ENCODE measurements at places on chromosomes 7 and 10. TPM values are rescaled to one million over a fixed set of nuclear protein-coding genes. Genes with fewer than 3 reads are reported as not detected.

GRCh38 chr10:103592186-103593021 is 98.9 kb downstream of the NEURL1 start:
- H3K4me3 ChIP-seq: no peak overlapping the region
- DNase-seq: peak; percentile 79
- H3K36me3 ChIP-seq: peaks cover 8% of the 10 kb centered on the region
- peaks cover 7% of the 10 kb centered on the region for H3K4me1 ChIP-seq

DNA sequence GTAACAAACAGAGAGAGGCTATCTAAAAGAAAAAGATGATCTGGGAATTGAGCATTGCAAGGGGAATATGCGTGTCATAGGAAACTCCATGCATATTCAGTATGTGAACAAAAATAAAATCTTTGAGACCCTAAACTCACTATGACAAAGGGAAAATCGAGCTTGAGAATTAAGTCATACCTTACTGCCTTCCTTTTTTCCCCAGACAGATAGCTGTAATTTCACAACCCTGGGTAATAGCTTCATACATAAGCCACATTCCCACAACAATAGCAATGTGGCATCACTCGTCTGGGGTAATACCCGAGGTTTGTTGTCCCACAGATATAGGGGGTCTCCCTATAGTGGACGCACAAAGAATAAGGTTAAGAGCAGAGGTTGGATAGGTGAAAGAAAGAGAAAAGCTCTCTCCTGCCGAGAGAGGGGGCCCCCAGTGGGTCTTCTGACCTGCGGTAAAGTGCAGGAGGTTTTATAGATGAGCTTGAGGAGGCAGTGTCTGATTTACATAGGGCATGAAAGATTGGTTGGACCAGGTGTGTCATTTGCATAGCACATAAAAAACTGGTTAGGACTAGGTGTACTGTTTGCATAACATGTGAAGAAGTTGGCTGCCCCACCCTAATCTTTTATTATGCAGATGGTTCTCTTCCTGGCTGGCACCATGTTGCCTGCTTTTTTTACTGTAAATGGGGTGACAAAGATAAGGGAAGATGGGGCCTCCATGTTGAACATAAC is 11.6 kb downstream of the CYP3A43 start:
- H3K27me3 ChIP-seq: no peaks in the 10 kb centered on the region
- no peaks in the 10 kb centered on the region for H3K36me3 ChIP-seq
- no peak overlapping the region for H3K27ac ChIP-seq
- no peak for DNase-seq

DNA sequence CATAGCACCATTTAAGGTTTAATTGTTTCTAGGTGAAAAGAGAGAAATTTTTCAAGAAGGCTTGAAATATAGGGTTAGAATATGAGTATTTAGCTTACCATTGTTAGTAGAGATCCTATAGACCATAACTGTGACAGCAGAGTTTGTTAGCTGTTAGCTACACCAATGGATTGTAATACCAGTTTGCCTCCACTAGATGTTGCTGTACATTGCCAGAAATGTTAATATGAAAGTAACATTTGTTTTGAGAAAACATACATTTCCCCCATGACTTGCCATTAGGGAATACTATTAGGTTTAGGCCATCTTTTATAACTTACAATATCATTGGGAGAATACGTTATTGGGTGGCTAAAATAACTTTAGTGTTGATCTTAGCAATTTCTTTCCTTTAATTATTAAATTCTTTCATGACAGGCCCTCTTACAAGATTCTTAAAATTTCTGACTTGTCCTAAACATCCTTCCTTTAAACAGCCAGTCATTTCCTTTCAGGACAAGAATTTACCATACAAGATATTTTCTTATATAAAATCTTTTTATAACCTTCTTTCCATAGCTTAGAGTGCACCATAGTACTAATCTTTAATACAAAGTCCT is 39.5 kb downstream of the ZNF117 start:
- H3K4me3 ChIP-seq: no peak overlapping the region
- no peak for DNase-seq
- peaks cover 8% of the 10 kb centered on the region for H3K27me3 ChIP-seq
- peaks cover 3% of the 10 kb centered on the region for H3K36me3 ChIP-seq
- H3K4me1 ChIP-seq: no peaks in the 10 kb centered on the region

EGR2 gene
- 0.37 TPM for total RNA-seq

DNA sequence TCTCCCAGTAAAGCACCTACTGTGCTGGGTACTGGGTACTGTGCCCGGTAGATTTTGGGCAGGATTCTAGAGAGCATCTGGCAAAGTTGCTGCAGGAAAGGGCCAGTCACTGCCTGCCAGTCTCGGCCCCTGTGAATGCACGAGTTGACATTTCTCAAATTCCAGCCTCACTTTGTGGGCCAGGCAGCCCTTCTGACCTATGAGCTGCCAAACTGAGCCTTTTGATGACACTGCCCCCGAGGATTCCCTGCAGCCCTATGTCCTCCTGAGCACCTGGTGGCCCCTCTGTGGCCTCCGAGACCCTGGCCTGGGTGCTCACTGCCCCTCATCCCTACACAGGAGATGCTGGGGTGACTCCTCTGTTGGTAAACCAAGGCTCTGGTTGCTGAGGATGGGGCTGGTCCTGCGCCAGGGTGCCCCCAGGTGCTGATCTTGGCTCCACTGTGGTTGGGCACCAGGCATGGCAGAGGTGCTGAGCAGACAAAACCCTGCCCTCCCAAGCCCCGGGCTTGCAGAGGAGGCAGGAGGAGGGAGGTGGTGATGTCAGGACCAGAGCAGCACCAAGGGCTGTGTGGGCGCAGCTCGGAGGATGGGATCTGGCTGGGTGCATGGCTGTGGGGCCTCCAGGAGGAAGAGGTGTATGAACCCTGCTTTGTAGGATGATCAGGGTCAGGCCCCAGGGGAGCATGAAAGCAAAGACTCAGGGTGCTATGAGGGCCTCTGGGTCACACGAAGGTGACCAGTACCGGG is 16.2 kb downstream of the LHPP start:
- no peak overlapping the region for H3K4me3 ChIP-seq
- no peaks in the 10 kb centered on the region for H3K36me3 ChIP-seq
- H3K27me3 ChIP-seq: peaks cover 13% of the 10 kb centered on the region
- DNase-seq: no peak
- H3K4me1 ChIP-seq: peaks cover 26% of the 10 kb centered on the region

SH2D4B gene
- 0.12 TPM for total RNA-seq

PAX4 gene
- total RNA-seq: not detected
